ENCODE measurements at places on chromosomes 13 and 19.

- no peak for DNase-seq
Observed at GRCh38 chr19:46530636-46531035, 35.0 kb upstream of the PNMA8B start.

GRCh38 chr13:34779171-34779570 is 162.9 kb upstream of the NBEA start:
- no peak for DNase-seq

DNA sequence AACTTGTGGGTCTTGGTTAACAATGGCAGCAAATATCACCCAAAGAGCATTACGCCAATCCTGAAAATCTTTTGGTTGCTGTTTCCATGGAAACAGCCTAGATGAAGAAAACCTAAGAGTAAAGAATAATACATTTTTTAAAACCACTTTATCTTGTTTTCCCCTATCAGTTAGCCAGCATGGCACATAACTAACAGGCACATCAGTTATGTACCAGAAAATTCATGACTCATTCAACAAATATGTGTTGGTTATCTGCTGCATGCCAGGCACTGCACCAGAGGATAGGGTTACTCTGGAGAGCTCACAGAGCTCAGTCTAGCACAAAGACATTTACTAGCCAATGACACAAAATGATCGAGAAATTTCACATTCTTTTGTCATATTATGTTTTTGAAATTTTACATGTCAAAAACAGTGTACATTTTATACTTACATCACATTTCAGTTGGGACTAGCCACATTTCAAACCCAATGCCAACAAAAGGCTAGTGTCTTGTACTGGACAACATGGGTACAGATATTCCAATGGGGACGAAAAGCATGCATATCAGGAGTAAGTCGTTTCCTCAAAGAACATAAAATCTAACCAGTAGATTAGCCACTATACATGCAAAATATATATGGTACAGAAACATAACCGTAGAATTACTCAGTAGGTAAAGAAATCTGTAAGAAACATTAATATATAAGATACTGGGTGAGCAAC is 20.3 kb downstream of the LNX2 start:
- DNase-seq = no peak

DNA sequence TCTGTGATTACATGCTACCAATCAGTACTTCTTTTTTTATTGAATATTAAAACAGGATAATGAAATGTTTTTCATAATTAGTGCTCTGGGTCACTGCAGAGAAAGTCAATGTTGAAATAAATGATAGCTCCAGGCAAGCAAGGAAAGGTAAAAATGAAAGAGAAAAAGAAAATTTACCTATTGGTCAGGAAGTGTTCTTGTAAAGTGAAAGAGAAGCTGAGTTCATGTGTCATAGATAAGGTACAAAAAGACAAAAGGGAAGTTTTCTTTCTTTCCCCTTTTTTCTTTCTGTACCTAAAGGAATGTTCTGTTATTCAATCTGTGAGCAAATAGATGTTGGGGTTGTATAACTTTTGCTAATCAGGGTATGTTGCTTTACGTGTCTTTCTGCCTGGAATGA is 197.0 kb downstream of the PCDH9 start:
- no peak for DNase-seq

DNA sequence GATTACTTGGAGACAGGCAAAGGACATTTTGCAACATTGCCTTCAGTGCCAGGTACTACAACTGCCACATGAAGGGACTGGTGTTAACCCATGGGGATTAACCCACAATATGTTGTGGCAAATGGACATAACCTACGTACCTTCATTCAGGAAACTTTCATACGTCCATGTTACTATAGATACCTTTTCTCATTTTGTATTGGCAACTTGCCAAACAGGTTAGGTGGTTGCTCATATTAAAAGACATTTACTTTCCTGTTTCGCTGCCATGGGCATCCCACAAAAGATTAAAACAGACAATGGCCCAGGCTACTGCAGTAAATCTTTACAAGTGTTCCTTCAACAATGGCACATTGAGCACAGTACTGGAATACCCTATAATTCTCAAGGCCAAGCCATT is 925.3 kb downstream of the SLITRK6 start:
- no peak for DNase-seq

Data from T47D (cell line).